Activated T-helper 17 cell treated with anti-CD3 and anti-CD28 coated beads, Interleukin-2, amount 50 U/mL, for 72 hours (primary cell): ENCODE measurements at places on chromosomes 6 and 20. TPM values are rescaled to one million over a fixed set of nuclear protein-coding genes. Genes with fewer than 3 reads are reported as not detected.

Gene ISM1
- 0.34 TPM for total RNA-seq

Gene SAMD3
- total RNA-seq, result 1.4 TPM

Gene CRIP3
- total RNA-seq, result 4.6 TPM

Gene TSPO2
- not detected for total RNA-seq
